Stimulated activated CD4-positive, alpha-beta T cell treated with anti-CD3 and anti-CD28 coated beads, Interleukin-12 subunit alpha, Interleukin-12 subunit beta, amount 100 ng/mL, for 4 hours (primary cell): ENCODE measurements at places on chromosomes 6 and 20.
A peak's percentile ranks its signal among the peaks of the same experiment; 100 is the strongest.

DNA sequence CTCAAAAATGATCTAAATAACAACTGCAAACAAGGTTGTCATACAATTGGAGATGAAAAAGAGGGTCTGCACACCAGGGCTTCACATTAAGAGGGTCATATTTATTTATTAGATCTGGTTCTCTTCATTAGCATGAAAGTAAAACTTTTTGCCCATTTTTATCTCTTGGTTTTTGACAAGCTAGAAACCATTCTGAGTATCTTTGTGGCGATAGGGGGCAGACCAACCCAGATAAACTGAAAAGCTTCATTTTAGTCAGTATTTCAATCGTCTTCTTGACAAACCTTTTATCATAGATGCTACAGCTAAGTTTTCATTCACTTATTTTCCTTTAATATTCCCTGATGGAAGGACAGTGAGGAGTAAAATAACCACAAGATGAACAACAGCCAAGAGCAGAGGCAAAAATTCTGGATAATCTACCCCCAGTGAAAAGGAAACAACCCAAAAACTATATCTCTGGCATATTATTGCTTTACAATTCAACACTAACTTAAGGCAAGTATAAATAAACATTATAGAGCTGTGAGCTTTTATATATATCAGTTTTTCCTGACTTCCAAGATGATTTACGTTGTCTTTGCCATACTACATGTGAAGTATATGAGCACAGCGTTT is 45.2 kb downstream of the THEMIS start:
- DNase-seq, result peak; percentile 37

DNA sequence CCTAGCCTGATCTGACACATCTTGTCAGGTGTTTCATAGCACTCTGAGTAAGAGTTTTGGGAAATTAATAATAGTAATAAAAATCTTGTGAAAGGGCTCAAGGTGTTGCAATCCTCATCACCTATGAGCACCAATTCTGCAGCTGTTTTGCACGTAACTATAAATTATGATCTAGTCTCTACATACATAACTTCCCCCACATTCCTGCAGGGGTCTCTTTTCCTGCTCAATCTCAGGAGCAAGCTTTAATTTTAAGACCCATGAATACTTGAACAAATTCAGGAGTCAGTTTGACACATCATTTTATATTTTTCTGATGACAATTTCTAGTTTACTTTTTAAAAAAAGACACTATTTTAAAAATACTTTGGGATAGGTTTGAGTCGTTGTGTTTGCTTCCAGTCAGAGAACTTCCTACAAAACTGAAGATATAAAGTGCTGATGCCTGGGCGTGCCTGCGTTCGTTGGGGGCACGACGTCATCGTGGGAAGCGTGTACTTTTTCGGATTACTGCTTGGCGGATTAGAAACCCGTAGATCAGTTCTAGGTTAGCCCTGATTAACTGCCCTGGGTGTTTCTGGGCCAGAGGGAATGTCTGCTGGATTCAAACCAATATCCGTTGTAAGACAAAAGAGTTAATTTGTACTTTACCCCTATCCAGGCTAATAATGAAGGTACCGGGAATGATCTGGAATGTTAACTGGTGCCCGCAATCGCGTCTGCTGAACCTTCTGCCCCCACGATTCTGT is 1.0 kb upstream of the E2F3 start:
- peak; percentile 23 for DNase-seq

GRCh38 chr6:34114695-34115402 is 31.0 kb downstream of the GRM4 start:
- DNase-seq, result no peak

GRCh38 chr6:170152989-170153388 is 137.9 kb downstream of the DLL1 start:
- DNase-seq, result no peak

DNA sequence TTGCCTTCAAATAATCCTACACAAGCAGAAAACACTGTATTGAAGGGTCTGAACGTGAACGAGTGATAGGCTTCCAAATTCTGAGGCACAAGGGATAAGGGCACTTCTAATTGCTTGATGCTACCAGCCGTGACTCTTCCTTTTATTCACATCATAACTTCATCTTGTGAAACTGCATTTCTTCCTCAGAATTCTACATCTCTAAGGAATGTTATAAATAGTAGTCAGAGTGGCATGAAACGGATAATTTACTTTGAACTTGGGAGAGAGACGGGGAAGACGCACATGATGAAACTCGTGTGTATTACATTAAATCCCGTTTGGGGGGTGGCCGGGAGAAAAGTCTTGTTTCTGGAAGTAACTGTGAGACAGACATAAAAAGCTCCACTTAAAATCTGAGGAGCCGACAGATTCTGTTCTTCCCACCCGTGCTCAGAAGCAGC is 754 bp downstream of the HDDC2 start:
- DNase-seq, result no peak

DNA sequence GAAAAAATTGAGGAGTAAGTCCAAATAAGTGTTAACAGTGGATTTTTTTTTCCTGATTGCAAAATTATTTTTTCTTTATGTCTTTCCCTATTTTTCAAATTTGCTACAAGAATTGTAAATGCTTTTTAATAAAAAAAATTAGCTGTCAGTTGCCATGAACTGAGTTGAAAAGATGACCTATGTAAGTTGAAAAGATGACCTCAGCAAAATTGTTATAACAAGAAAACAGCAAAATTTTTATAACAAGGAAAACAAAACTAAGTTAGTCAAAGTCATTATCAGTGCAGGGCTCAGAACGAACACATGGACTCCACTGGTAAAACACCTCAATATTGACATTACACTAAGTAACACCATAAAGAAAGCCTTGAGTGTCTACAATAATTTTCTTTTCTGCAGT is 207.0 kb upstream of the HDDC2 start:
- DNase-seq, result no peak

DNA sequence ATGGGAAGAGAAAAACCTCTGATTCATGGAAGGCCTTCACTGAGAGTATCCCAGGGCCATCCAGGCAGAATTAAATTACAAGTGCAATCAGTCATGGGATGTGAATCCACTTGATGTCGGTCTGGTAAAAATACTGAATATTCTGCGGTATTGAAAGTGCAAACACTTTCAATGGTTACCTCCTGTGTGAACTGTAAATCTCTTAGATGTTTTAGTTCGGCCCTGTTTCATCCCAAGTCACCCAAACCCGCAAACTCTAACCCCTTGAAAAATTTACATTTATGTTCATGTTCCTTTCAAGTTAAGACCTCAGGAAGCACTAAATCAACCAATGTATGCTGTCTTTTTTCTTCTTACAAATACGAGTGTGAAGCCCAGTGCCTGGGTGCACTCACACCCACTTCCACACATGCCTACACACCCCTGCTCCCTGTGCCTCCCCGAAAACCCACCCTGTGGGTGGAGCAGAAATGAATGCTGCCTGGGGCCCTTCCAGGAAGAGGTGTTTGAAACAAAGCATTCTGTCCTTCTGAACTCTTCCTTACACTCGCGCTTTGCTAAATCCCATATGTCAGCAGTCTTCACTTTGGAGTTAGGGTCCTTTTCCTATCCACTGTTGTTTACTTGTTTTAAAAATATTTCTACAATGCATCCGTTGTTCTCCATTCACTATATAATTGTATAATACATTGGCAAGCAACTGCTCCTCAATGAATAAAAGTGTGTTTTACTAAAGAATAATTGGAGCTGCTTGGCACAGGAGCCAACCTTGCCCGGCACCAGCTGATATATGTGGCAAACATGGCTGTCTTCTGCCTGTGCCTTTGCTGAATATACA is 62.7 kb downstream of the FYN start:
- DNase-seq, result no peak

DNA sequence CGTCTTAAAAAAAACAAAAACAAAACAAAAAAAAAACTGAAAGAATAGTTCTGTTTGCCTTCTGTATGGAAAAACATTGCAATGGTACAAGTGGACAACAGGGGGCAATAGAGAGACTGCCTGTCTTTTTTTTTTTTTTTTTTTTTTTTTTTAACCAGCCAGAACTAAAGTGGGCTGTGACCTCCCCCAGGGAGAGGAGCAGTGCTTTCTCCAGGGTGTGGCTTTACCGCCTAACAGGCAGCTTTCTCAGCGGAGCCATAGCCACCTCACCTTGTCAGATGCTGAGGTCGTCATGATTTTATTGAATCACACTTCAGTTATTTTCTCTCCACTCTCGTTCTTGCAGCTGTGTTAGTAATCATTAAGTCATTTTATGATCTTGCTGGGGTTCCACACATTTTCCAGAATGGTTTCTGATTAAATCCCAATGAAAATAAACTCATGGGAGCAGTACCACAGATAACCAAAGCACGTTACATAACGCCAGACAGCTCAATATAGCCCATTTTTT is 78.4 kb downstream of the GMPR start:
- no peak for DNase-seq

DNA sequence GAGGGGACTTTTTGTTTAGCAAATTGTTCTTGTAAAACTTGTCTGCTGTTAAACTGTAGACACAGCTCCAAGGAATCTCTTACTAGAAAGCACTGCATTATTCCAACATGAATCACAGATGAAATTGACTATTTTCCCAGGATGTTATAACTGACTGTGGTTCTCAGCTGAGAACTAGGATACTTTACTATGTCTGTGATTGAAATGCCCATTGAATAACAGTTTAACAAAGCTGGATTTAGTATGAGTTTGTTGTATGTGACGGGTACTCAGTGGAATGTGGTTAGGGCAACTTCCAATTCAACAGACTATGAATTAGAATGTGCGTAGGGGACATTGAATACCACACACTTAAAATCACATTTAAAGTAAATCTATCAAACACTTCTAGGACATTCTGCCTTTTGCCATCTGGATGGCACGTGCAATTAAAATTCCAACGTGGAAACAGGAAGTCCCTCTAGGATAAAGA is 193.4 kb upstream of the PREP start:
- no peak for DNase-seq

- DNase-seq, result no peak
Observed at GRCh38 chr6:1227600-1227934, 84.3 kb upstream of the FOXQ1 start.

GRCh38 chr20:12409501-12409900 is 491.8 kb downstream of the BTBD3 start:
- DNase-seq, result no peak

GRCh38 chr6:46305236-46305635 is 134.5 kb upstream of the ENPP5 start:
- no peak for DNase-seq

DNA sequence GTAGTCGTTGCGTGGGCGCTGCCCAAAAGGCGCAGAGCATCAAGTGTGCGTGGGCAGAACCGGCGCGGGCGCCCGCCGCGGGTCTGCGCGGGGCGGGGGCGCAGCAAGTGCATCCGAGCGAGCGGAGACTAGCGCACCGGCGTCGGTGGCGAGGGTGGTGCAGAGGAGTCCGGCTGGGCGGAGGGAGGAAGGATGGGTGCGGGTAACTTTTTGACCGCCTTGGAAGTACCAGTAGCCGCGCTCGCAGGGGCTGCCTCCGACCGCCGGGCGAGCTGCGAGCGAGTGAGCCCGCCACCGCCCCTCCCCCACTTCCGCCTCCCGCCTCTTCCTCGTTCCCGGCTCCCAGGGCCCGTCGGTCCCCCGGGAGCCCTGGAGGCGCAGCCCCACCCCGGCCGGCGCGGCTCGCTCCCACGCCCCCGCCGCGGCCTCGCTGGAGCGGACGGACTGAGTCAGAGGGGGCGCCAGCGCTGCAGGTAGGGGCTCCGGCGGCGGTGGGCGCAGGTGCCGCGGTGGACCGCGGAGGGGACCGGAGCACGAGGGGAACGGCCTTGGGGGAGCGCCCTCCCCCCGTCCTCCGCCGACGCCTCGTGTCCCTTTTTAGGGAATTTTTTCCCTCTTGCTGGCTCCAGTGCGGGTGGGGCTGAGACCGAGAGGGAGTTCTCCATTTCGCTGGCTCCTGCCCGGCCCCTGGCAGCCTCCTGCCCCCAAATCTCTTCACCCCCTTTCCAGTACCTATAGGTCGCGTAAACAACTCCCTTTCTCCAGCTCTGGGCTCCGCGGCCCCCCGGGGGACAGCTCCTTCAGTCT is 1.6 kb upstream of the DBNDD2 start:
- DNase-seq, result peak; percentile 37

DNA sequence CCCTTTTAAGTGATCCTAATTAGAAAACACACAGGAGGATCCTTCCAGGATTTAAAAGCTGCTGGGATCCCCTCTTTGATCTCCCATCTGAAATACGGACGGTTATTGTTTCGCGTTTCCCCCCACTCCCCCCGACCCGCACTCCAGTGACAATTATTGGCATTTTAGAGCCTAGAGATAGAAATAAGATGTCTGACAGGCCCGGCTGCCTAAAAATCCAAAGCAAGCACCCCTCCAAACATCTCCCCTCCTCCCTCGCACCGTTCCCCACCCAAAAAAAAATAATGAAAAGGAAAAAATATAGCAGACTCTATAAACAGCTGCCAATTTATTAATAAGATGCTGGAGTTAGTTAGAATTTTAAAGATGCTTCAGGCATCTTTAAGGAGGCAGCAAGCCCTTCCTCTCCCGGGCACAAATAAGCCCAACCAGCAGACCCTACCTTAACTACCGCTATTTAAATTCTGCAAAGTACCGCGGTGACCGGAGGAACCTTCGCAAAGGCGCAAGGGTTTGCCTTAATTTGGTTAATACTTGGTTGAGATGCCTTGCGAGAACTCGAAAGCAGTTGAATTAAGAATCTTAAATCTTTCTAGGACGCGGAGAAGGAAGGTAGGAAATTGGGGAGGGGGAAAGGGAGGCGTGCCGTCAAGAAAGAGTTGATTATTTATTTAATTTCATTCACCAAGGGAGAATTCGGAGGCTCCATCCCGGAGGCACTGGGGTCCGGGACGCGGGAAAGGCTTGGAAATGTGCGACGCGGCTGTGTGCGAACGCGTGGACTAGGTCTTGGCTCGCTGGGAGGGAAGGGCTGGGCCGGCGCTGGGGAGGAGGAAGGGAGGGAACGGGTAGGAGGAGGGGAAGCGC is 1.5 kb upstream of the ISM1 start:
- DNase-seq, result no peak

DNA sequence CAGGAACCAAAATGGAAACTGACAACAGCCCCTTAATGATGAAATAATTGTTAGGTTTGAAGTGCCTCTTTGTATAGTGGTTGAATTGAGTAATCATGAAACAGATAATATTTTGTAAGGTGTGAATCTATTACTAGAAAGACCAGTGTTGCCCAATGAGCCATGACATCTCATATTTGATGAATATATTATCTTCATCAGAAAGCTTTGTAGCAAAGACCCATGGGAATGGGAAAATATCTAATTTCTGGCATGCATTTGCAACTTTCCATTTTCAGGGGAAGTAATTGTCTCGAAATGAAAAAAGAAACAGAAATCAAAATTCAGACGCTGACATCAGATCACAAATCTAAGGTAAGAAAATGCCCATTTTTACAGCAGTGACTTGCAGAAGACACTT is 57.3 kb upstream of the LAMP5 start:
- no peak for DNase-seq
